ENCODE measurements at places on chromosomes 13 and 19.

- DNase-seq = no peak
Observed at GRCh38 chr19:30604657-30605056, 232.5 kb downstream of the ZNF536 start.

DNA sequence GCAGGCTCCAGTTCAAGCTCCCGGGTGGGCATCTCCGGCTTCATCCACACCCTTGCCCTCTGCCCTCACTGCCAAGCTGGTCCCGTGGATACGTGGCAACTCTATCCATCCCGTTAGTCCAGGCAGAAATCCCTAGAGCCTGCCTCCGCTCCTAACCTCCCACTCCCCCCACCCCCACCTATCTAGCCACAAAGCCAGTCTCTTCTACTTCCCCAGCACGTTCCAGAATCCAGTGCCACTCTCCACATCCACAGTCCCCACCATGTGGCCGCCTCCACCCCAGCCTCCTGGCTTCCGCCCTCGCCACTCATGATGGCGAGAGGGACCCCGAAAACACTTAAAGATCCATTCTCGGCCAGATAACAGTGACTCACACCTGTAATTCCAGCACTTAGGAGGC lies 3.8 kb downstream of the YIPF2 start:
- no peak for DNase-seq

DNA sequence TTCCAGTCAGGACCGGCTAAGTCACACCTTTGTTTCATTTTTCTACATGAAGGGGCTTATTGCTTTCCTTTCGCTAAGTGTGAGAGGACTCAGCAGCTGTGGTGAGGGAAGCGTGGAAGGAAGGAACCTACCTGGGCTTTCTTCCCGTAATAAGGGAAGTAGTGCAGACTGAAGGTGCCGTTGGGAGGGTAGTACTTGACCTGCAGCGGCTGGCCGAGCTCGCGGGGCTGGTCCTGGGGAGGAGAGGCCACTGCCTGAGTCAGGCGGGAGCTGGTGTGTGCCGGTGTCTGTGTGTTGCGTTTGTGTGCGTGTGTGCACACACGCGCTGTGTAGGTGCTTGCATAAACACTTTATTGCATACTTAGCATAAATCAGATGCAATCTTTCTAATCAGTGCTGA lies 7.7 kb downstream of the ATP4B start:
- DNase-seq = no peak

DNA sequence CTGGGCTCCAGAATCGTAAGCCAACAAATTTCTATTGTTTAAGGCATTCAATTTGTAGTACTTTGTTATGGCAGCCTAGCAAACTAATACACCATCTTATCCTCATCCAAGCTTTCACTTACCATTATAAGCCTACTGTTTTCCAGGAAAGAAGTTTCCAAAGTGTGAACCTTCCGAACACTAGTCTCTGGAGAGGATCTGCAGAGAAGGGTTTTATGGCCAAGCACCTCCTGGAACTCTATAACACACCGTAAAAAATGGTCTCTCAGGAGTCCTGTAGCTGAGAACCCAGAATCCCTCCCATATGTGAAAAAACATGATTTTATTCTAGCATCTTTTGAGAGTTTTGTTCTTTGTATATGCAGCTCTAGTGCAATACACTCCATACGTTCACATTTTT lies 142.1 kb downstream of the POSTN start:
- no peak for DNase-seq

DNA sequence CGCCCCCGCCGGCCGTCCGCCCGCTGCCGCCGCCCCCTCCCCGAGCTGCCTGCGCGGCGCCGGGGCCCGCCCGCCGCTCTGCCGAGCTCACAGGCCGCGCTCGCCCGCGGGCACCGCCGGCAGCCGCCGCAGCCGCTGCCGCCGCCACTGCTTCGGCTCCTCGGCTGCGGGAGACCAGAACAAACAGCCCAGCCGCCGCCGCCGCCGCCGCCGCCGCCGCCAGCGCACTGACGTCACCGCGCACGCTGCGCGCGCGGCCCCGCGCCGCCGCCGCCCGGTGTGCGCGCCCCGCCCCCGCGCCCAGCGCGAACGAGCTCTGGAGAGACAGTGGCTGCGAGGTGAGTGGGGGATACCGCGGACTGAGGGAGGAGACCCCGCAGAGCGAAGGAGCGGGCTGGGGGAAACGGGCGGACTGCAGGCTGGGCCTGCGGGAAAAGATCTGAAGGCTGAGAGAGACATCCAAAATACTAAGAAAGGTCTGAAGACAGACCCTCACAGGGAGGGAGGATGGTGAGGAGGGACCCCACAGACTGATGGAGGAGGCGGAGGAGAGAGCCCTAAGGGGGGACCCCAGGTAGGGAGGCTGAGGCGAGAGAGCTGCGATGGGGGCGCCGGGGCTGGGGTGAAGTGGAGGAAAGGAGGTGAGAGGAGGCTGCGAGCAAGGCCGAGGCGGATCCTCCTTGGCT lies at the start of gene BRD4:
BRD4 (minus strand) TSS at position 229 of the 686 bp plus-strand sequence. CDS start 59,440 bp downstream, outside the sequence.
- peak; percentile 50 for DNase-seq

DNA sequence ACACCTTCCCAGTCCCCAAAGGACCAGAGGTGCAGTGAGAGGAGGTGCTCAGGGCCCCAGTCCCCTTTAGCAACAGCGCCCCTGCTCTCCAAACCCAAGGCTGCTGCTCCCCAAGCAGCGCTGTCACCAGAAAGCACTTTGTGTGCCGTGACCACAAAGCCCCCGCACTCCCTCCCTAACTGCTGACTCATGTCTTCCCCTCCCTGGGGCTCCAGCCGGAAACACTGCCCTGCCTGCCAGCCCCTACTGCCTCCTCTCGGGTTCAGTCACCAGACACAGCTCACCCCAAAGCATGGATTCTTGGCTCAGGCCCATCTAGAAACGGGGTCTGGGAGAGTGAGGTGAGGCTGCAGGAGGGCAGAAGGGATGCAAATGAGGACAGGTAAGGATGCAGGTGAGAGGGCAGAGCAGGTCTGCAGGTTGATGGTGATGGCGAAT lies 4.9 kb upstream of the TNFSF14 start:
- peak; percentile 83 for DNase-seq

- peak; percentile 63 for DNase-seq
Observed at GRCh38 chr19:49145573-49146407, 9.4 kb downstream of the HRC start.

DNA sequence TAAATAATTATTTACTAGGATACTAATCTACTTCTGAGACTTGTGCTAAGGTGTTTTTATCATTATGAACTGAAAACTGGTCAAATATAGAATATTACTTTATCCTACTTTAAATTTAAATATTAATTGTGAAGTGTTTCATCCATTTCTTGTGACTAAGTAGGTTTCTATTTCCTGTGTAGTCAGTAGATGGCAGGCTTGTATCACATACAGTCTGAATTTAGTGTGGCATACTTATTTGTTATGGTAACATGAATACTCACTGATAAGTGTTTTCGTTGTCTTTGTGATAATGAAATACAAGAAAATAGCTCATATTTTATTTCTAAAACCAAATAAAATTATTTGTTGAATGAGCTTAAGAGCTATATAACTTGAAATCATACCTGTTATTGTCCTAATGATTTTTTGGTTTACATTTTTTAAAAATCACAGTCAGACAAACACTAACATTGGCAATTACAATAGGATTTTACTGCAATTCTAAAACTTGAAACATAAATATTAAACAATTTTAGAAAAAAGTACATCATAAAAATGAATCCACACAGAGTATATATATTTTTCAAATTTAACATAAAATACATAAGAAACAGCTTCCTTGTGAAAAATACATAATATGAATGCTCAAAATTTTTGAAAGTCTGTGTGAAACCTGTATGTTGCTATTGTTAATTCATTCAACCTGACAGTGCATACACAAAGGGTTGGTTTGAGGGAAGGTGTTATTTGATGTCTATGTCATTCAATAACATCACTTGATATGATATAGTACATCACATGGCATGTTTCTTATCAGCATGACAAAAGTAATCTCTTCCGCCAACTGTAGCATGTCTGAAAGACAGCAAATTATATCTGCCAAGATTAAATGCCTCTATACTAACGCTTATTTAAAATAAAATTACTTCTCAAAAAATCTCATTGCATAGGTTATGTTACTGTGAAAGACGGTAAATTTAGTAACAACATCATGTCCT lies 904.8 kb upstream of the PCDH20 start:
- no peak for DNase-seq

DNA sequence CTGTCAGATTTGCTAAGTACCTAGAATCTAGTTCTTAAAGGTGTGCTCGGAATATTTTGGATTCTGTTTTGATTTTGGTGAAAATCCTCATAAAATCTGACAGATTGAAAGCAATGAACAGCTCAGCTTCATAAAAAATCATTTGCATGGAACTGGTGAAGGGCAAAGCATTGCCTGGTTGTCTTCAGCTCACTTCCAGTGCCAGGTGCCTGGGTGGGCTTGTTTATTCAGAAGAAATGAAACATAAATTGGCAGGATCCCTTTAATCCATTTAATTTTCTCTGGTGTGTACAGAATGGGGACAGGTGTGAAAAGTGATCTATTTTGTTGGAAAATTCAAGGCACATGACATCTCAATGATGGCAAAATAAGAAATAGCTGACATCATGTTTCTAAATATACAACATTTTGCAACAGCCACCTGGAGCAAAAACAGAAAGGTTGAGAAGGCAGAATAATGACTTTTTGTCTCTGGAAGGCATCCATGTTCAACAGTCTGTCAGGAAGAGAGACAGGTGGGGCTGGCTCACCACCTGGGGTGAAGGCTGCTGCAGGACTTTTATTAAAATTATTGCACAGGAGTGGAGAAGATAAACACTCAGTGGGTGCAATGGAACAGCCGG lies 52.2 kb downstream of the RFC3 start:
- DNase-seq = no peak

- DNase-seq = no peak
Observed at GRCh38 chr13:106449096-106449495, 86.4 kb downstream of the EFNB2 start.

- no peak for DNase-seq
Observed at GRCh38 chr13:44969551-44970484, 19.5 kb downstream of the NUFIP1 start.

DNA sequence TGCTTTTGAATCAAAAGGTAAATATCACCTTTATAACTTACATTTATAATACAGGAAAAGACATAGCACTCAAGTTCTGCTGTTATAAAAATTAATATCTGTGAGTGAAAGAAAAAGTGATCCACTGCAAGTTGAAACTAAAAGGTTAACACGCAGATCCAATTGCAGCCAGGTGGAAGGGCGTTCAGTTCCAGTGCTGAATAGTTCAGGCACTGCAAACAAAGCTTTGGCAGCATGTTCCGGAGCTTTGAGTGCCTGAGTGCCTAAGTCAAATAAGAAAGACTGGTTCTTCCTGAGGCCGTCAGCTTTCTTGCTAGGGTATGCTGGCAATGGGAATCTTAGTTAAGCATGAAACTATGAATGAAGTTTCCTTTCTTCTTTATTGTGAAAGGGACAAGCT lies 200.3 kb downstream of the LMO7 start:
- DNase-seq = no peak

GRCh38 chr13:50167224-50167947 lies 152.1 kb downstream of the KCNRG start:
- no peak for DNase-seq
